ENCODE measurements at places on chromosomes 16 and 17. TPM values are rescaled to one million over a fixed set of nuclear protein-coding genes. Genes with fewer than 3 reads are reported as not detected.

GRCh38 chr17:83031321-83031945 is 48.0 kb upstream of the METRNL start:
- H3K36me3 ChIP-seq, result peaks cover 18% of the 10 kb centered on the region
- no peaks in the 10 kb centered on the region for H3K27me3 ChIP-seq
- H3K4me1 ChIP-seq, result peaks cover under 1% of the 10 kb centered on the region
- DNase-seq, result no peak

Gene ZG16B
- not detected for total RNA-seq

DNA sequence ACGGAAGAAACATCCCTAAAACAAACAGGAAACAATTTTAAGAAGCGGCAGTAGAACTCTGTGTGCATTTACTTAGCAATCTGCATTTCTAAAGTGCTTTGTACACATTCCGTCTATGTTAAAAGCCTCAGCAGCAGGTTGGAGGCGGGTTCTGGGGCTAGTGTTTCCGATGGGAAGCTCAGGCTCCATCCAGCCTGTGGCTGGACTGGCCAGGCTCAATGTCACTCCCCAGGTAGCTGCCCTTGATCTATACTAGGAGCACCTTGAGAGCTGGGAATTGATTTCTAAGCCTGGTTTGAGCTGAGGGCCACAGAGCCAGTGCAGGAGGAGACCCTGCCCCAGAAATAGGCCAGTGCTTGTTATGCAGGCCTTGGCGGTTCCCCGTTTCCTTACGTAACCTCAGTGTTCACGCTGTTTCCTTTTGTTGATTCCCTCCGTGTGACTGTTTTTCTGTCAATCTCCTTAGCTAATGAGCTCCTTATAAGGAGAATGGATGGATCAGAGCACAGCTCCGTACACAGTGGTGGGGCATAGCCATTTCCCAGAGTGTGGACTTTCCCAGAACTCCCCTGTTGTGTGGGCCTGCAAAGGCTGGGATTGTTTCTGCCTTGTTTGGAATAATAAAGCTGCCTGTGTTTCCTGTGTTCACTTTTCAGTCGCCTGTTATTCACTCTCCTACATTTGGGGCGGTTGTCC is 21.4 kb downstream of the ADORA2B start:
- H3K36me3 ChIP-seq, result no peaks in the 10 kb centered on the region
- H3K4me1 ChIP-seq, result peaks cover 16% of the 10 kb centered on the region
- no peak overlapping the region for H3K27ac ChIP-seq
- H3K27me3 ChIP-seq, result peaks cover 23% of the 10 kb centered on the region

DNA sequence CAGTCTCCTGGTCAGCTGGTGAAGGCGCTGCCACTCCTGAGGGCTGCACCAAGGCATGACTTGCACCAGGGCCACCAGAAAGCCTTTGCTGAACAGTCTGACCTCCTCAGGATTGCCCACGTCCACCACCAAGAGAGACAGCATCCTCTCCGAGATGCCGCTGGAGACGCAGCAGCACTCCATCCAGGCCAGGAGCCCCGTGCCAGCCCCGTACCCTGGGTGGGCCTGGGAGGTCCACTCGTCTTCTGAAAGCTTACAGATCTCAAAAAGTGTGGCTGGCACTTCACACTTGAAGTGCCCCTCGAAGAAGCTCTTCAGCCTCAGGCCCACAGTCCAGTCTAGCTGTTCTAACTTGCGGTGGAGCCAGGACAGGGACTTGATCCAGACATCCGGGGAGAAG is 6.7 kb downstream of the GEMIN4 start:
- no peak overlapping the region for H3K27ac ChIP-seq
- H3K36me3 ChIP-seq, result peaks cover 44% of the 10 kb centered on the region
- H3K4me1 ChIP-seq, result peaks cover 10% of the 10 kb centered on the region
- no peak overlapping the region for H3K4me3 ChIP-seq
- H3K27me3 ChIP-seq, result no peaks in the 10 kb centered on the region

DNA sequence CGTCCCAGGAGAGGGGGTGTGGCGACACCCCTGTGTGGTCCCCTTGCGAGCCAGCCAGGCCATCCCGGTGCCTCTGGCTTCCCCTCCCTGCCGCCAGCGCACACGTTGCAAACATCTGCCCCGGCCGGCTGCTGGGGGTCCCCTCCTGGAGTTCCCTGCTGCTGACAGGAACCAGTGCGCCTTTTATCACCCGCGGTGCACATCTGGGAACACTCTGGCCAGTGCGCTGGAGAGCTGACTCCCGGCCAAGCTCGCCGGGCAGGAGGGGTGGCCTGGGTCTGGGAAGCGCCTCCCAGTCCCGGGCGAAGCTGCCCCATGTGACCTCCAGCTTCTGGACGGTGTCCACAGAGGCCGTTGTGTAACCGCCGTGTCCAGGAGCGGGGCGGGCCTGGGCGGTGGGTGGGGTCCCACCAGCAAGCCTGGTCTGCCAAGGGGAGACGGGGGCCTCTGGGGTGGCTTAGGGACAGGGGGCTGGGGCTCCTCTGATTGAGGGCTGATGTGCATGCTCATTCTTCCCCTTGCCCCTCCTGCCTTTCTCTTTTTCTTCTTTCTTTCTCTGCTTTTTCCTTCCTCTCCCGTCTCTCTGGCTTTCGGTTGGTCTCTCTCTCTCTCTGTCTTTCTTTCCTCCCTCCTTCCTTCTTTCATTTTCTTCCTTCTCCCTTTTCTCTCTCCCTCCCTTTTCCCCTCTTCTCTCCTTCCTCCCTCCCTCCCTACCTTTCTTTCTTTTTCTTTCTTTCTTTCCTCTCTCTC is 25.2 kb upstream of the CIBAR2 start:
- no peak overlapping the region for H3K27ac ChIP-seq
- H3K36me3 ChIP-seq, result no peaks in the 10 kb centered on the region
- H3K4me3 ChIP-seq, result no peak overlapping the region
- DNase-seq, result no peak
- H3K4me1 ChIP-seq, result no peaks in the 10 kb centered on the region

DNA sequence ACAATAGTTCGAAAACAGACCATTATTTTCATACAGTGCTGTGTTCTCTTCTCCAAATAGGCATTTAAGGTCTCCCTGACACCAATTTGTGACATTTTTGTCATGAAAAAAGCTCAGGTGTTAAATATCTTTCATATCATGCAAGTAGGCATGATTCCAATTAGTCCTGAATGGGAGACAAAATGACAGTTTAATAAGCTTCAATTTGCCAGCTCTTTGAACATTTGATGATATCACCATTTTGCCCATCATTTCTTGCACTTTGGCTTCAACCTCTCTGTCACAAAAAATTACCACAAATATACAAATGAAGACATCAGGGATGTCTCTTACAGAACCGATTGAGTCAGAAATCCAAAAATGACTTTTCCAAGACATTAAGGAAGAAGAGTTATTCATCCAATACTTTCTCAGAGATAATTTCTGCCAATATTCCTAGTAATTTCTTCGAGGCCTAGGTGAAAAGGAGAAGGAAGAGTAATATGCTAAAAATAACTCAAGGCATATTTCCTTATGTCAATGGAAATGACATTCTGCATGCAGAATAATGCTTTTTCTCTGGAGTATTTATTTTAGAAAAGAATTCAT is 298.1 kb downstream of the CEP112 start:
- H3K27ac ChIP-seq, result no peak overlapping the region
- H3K27me3 ChIP-seq, result no peaks in the 10 kb centered on the region
- no peaks in the 10 kb centered on the region for H3K36me3 ChIP-seq
- no peak for DNase-seq

- peaks cover 6% of the 10 kb centered on the region for H3K4me1 ChIP-seq
- DNase-seq, result no peak
- no peaks in the 10 kb centered on the region for H3K36me3 ChIP-seq
- H3K4me3 ChIP-seq, result no peak overlapping the region
- no peaks in the 10 kb centered on the region for H3K27me3 ChIP-seq
Measured at GRCh38 chr17:17386094-17386800, 83.1 kb downstream of the NT5M start.

DNA sequence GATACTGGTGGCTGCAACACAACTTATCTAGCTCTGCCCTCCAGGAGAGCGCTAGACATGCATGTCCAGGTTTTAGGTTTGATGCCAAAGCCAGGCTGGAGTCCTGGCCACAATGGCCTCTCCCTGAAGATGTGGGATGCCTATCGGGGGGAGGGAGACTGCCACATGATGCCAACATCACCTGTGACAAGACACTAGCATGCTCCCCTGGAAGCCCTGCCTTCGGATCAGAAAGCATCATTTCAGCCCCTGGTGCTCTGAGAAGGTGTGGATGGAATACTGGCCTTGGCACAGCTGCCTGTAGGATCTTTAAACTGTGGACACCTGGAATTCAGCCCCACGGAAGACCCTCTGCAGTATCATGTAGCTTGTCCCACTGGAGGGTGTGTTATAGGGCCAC is 93.5 kb downstream of the SHISA6 start:
- no peak overlapping the region for H3K4me3 ChIP-seq
- no peaks in the 10 kb centered on the region for H3K4me1 ChIP-seq
- no peaks in the 10 kb centered on the region for H3K36me3 ChIP-seq
- H3K27ac ChIP-seq, result no peak overlapping the region
- no peaks in the 10 kb centered on the region for H3K27me3 ChIP-seq
